Thoracic aorta (tissue), 2 donors: ENCODE measurements at places on chromosomes 12 and 14.

DNA sequence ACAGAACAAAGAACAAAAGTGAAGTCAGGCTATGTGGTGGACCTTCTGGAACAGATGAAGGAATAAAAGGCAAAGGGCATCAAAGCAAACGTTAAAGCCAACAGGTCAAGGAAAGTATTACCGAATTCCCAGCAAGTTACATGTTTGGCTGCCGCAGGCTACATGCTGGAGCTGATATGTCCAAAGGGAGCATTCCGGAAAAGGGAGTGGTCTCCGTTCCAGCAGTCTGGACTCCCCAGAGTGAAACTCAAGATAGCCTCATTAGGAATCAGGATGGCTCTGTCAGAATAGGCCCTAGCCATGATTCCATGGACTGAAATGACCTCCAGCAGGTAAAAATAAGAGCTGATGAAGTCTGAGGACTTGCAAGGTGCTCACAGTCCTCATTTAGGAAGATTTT lies 379.8 kb upstream of the PRICKLE1 start:
- no peak for DNase-seq

- DNase-seq, result peak; percentile 82
Observed at GRCh38 chr12:108340037-108340436, 926 bp upstream of the CMKLR1 start.

DNA sequence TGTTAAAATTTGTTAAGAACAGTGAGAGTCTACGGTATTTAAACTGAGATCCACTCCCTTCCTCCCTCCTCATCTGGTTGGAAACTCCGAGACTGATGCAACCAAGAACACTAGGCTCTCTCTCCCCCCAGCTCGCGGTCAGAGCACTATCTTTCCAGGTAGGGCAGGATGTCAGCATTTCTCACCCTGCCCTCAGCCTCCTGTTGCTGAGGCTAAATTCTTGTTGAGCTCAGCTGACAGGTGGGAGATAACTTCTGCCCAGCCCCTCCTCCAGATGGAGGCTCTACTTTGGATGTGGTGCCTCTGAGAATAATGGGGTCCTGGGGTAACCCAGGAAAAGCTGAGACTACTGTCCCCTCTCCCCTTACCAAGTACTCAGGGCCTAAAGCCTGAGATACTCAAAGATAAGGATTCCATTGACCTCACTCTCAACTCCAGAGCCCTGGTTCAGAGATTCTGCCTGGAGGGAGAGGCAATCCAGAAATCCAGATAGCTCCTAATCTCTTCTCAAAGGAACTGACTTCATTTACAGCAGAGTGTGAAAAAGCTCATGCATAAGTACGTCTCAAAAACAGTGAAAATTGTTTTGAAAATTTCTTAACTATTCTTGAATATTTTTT lies 110.1 kb downstream of the EML5 start:
- no peak for DNase-seq

DNA sequence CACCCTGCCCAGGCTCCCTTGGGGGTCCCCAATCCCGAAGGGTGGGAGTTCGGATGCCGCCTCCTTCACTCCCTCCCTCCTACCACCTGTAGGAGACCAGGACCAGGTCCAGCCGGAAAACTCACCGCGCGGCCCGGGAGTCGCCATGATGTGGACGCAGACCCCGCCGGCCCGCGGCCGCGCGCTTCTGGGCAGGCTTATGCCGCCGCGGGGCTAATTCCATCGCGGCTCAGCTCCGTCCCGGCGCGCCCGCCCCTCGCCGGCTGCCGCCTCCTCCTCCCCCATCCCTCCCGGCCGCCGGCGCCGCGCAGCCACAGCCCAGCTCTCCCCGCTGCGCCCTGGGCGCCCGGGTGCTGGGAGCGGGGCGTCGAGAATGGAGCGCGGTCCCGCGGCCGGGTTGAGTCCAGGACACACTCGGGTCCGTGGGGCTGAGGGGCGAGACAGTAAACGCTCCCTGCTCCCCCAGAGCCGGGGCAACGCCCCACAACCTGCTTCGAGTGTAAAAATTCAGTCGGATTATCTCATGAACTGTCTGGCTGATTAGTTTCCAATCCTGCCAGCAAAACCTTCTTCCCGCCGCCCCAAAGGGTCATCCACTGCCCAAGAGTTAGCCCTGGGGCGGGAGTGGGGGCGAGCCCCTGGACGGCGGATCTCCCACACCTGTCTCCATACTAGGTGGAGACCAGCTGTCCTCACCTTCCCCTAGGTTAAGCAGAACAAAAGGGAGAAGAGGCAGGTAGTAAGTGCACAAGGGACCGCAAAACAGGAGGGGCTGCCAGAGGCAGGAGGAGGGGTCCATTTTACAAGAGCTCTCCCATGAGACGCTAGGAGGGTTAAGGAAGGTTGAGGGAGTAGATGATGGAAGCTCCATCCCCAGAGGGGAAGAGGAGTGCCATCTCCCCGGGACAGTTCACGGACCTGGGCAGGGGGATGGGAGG lies at the start of gene ANO2:
Gene ANO2, minus strand, starts transcription at position 189 of the 938 bp plus-strand sequence. Its CDS starts 42 bp downstream, at position 147.
- DNase-seq, result no peak

- no peak for DNase-seq
Observed at GRCh38 chr14:85529803-85530574, at the start of gene FLRT2. TSS of gene FLRT2 (plus strand) at chr14:85530144. CDS start at chr14:85621515, 91,371 bp downstream.

GRCh38 chr12:125104982-125105381 lies 39.7 kb downstream of the AACS start:
- no peak for DNase-seq

- DNase-seq, result no peak
Observed at GRCh38 chr14:38197784-38198335, 9.8 kb upstream of the SSTR1 start.

DNA sequence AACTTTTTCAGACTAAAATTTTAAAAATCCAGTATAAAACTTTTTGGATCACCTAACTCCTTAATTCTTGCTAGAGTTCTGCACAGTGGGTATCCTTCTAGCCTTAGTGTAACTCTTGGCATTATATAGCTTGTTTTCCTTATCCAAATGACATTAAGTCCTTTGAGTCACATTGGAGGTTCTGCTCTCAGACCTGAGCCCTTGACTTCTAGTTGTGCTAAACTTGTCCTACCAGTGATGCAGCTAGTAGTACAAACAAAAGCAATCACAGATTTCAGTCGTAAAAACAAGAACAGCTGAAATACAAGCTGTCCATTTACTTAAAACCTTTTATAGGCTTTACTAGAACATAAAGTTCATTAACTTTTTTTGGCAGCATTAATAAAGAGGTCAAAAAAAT lies 10.5 kb downstream of the ZBTB1 start:
- no peak for DNase-seq

DNA sequence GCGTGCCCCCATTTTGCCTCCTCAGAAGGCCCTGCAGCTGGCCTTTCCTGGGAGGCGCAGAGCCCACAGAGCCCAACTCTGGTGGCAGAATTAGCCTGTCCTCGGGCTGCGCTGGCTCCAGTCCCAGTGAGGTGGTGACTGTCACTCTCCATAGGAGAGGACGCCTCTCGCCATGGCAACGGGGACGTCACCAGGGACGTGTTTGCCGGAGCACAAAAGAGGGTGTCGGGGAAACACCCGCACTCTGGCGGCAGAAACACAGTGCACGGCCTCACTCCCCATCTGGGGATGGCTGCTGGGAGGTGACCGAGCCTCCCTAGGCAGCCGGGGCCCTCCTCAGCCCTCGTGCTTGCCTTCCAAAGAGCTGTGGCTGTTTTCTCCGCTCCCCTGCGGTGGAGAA lies 50.2 kb upstream of the NCOR2 start:
- no peak for DNase-seq

DNA sequence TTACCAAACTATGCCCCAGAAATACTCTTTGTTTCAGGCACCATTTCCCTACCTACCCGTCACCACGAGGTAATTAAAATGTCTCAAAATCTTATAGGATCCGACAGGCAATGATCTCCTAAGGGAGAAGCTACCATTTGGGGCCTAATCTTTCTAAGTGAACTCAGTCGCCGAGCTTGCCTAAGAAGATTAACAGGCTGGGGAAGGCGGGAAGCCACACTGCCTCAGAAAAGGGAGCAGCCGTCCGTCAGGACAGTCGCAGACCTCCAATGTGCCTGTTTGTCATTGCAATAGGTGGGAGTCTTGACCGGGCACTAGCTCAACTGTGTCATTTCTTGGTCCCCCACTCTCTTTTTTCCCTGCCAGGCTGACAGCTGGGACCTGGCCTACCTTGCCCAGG lies 4.6 kb downstream of the TTC7B start:
- DNase-seq, result no peak

DNA sequence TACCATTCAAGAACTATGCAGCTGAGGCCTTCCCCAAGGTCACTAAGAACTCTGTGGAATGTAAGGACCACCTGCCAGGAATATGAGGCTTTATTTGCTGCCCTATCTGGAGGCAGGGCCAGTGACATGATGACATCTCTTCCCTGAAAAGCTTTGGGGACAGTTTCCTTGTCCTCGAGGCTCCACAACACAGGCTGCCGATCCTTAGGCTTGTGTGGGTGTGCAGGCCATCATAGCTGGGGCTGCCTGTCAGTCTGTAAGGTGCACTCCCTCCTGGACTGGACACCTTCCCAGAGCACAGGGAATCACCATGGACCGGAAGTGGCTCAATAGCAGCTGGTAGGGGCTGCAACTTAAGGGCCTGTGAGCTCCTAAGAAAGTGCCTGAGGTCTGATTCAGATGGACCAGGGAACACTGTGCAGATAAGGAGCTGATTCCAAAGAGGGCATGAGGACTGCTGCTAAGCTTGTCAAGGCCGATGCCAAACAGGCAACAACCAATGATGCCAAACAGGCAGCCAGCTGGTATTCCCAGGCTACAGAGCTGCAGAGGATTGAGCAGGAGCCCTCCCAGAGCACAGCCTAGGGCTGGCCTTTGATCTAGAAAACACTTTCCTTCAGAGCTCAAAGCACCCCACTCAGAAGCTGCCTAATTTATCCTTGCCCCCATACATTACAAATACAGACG lies 84.3 kb downstream of the CRACR2A start:
- DNase-seq, result no peak

GRCh38 chr14:76123426-76124225 lies 28.1 kb upstream of the GPATCH2L start:
- DNase-seq, result no peak

- no peak for DNase-seq
Observed at GRCh38 chr14:100192250-100192671, 32.8 kb upstream of the DEGS2 start.

DNA sequence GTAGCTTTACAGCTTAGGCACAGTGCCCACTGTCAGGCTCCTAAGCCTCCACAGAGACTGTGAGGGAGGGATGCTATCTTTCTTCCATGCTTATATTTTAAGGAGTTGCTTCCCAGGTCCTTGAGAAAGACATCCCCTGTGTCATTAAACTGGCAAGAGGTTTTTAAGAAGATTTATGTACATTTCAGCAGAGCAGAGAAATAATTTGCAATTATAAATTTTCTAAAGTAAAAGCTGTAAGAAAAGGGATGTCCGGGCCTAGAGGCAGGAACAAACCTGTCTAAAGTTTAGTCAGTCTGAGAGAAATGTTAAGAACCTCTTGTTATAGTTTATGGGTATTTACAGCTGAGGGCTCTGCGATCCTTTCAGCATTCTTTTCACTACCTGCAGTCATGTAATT lies 716.1 kb downstream of the SLC16A7 start:
- DNase-seq, result no peak

- DNase-seq, result no peak
Observed at GRCh38 chr12:80320121-80320678, 123.8 kb upstream of the PTPRQ start.

GRCh38 chr12:87201598-87201997 lies 827.6 kb downstream of the C12orf50 start:
- DNase-seq, result no peak

DNA sequence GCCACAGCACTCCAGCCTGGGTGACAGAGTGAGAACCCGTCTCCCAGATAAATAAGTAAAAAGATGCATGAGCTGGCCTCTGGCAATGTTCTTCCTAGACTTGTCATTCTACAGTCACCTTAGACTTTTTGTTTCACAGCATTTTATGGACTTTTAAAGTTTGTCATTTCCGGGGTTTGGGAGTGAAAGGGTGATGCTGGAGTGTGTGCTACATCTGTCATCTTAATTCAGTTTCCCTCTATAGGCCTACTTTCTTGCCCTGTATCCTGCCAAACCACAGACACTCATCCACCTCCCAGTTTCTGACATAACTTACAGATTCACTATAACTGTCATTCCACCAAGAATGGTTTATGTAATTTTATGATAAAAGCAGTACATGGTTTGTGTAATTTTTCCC lies 166.7 kb upstream of the PARP11 start:
- no peak for DNase-seq

GRCh38 chr14:34147461-34147860 lies 196.6 kb upstream of the EGLN3 start:
- DNase-seq, result no peak

DNA sequence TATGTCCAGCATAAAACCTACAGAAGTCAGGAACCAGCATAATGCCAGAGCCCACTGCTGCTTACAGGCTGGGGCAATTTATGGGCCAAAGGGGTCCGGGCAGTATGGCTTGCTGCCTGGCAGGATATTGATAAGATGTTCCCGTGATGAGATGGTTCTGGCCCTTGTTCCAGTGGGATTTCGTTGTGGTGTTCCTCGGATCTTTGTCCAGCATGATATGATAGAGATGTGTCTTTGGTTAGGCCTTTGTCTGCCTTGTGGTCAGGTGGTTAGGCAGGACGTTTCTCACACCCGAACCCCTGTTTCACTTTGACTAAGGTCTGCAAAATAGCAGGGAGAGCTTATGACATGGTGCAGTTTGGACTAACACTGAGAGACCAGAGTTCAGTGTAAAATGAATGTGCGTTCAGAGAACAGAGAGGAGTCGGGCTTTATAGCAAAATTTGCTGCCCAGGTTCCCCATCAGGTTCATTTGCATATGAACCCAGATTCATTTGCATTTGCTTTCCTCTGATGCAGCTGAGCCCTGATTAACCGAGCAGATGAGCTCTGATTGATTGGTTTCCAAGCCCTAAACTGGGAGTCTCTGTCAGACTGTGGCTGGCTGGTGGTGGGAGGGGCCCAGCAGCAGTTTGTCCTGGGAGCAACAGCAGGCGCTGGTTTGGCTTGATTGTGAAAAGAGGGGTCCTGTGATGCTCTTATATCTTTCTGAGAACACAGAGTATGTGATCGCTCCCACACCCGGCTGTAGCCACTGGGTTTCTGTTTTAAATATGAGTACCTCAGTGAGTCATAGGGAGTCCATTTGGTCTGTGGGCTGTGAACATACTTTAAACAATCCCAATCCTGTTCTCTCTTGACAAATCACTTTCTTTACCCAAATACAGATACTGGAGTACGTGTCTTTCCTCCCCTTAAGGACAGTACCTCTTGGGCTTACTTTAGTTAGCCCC lies 156.3 kb upstream of the PZP start:
- DNase-seq, result no peak

GRCh38 chr12:25063873-25064628 lies 115.2 kb upstream of the BCAT1 start:
- DNase-seq, result no peak

- DNase-seq, result no peak
Observed at GRCh38 chr12:55909513-55909884, 18.2 kb downstream of the PYM1 start.

DNA sequence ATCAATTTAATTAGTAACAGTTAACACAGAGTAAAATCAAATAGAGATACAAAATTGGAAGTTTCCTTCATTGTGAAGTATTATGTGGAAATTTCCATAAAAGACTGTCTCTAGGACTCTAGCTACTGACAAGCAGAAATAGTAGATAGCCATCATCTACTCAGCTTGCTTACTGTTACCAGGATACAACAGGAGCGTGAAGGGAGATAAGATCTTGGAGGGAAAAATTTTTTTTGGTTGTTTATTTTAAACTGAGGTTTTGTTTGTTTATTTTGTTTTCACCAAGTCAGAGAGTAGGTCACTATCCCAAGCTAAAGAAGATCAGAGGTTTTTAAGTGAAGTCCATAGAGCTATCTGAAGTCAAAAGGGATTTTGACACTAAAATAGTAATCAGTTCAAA lies 861.3 kb upstream of the MGAT4C start:
- DNase-seq, result no peak

- peak; percentile 51 for DNase-seq
Observed at GRCh38 chr12:46524778-46525177, 152.2 kb upstream of the SLC38A2 start.

GRCh38 chr12:48651681-48652080 lies 30.4 kb downstream of the KANSL2 start:
- no peak for DNase-seq
